Activated gamma-delta T cell treated with Interleukin-2 at 50 U/mL for 16 hours (primary cell): ENCODE measurements at places on chromosomes 7 and 10.
A peak's percentile ranks its signal among the peaks of the same experiment; 100 is the strongest.

DNA sequence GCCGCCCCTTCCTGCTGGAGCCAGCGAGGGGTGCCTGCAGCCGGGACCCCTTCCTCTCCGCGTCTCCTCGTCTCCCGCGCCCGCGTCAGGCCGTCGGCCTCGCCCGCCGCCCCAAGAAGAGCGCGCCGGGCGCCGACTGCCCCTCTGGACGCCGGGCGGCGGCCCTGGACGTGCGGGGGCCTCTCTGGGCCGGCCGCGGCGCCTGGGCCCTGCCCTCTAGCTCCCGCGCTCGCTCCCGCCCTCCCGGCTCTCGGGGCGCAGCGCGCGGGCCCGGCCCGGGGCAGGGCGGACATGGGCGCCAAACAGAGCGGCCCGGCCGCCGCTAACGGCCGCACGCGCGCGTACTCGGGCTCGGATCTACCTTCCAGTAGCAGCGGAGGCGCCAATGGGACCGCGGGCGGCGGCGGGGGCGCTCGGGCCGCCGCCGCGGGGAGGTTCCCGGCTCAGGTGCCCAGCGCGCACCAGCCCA is 704 bp downstream of the ZNRF2 start:
- DNase-seq, result peak; percentile 34

DNA sequence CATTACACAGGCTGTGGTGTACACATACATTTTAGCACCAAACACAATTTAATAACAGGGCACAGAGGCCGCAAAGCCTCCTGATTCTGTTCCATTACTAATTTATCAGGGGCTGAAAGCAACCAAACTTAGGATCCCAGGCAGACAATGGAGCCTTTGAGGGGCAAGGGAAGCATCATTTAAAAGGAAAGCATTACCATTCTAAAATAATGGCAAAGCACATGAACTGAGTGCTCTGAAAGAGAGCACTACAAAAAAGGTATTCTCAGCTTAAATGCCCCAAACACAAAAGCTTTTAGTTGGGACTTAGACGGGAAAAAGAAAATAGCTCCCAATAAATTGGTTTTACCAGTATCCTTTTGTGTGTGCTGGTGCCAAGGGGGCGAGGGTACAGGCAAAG is 282.0 kb upstream of the ETV1 start:
- DNase-seq, result no peak

GRCh38 chr10:49260644-49261296 is 38.2 kb upstream of the C10orf71 start:
- DNase-seq, result no peak

GRCh38 chr7:149373089-149373488 is 87.8 kb downstream of the ZNF777 start:
- DNase-seq, result no peak

DNA sequence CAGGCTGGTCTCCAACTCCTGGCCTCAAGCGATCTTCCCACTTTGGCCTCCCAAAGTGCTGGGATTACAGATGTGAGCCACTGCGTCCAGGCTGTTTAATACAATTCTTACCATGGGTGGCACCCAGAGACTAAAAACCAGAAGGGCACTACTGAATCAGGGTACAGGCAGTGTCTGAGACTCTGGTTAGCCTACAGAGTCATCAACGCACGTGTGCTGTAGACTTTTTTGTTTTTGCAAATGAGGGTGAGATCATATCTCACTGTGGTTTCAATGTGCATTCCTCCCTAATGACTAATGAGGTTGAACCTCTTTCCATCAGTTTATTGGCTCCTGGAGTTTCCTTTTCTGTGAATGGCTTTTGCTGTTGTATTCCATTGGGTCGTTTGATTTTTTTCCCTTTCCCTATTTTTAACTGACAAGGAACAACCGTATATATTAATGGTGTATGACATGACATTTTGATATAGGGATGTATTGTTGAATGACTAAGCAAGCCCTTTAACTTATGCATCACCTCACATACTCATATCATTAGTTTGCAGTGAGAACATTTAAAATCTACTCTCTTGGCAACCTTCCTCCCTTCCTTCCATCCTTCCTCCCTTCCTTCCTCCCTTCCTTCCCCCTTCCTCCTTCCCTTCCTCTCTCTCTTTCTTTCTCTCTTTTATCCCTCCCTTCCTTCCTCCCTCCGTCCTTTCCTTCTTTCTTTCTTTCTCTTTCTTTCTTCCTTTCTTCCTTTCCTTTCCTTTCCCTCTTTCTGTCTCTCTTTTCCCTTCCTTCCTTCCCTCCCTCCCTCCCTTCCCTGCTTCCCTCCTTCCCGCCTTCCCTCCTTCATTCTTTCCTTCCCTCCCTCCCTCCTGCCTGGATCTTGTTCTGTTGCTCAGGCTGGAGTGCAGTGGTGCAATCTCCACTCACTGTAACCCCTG is 9.3 kb upstream of the TMEM270 start:
- DNase-seq, result no peak

GRCh38 chr7:99839287-99840021 is 11.6 kb downstream of the CYP3A43 start:
- no peak for DNase-seq

- DNase-seq, result no peak
These were observed 101.2 kb upstream of the AOAH start for GRCh38 chr7:36825501-36825900.

- DNase-seq, result peak; percentile 20
These were observed 185.2 kb upstream of the ITGB1 start for GRCh38 chr10:33143160-33143728.

DNA sequence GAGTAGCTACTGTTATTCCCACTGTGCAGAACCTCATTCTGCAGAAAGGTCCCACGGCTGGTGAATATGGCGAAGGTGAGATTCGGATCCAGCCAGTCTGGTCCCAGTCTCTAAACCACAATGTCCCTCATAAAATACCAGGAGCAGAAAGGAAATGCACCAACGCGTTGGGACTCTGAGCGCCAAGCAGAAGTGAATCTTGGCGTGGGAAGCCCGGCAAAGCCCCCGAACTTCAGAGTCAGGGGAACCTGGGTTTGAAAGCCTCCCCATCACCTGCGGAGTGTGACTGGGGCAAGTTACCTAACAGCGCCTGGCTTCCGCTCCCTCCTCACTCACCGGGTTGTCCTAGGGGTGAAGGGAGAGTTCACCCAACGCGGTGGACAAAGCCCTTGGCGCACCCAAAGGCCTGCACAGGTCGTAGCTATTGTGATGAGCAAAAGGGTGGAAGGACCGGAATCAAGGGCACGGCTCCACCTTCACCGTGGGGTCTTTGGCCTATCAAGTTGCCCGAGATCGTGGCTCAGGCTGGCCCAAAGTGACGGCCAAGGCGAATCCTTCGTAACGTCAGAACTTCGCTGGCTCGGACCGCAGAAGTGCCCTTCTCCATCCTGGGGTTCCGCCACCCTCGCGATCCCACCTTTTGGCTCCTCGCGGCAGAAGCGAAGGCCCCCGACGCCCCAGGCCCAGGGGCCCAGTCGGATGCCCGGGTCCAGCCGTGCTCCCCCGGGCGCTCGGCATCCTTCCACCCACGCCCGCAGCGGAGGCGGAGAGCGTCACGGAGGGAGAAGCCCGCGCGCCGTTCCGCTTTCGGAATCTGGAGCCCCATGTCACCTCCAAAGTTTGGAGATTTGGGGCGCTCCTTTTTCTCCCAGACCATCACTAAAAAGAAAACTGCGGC is 811 bp downstream of the RGS10 start:
- DNase-seq, result peak; percentile 37

DNA sequence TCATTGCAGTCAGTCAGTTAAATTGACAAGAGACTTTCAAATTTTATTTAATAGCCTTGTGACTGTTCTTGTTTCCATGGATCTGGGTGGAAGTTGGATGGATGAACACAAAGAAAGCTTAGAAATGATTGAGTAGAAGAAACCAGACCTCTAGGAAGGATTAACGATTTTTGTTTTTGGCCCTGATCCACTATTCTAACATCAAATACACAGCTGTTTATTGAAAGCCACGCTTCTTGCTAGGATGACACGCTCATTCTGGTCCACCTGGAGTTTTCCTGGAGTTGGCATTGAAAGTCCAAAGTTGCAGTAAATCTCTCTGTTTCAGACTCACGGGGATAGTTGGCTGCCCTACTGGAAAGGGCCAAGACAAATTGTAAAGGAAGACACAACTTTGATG is 108.4 kb downstream of the KIF20B start:
- DNase-seq, result no peak

- no peak for DNase-seq
These were observed 9.3 kb downstream of the ZNF212 start for GRCh38 chr7:149248777-149249176.

DNA sequence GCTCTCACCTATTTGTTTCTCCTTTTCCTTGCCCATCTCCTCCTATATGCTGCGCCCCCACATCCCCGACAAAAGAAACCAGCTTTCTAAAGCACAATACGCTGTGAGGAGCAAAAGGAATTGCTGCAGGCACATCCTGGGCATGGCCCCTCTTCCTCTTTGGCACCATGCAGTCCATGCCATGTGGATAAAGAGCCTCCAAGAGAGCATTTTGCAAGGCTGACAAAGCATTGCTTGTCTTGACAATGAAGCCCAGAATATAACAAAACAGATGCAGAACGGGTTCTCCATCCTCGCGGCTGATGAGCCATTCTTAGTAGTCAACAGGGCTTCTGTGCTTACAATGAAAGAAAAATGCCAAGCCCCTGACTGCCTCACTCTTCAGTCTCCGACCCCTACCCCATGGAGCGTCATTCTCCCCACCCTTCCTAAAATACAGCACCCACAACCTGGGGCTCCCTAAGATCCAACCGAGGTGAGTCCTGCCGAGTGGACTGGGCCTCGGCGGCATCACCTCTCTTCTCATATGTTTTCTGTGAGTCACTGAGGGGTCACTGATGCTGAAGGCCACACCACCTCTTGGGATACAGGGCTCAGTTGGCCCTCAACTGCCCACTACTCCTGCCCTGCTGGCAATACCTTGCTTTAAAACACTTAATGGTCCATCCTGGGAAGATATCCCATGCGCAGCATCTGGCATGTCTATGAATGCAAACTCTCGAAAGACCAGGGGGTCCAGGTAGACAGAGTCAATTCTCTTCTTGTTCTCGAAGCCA is 47.5 kb downstream of the GSDME start:
- no peak for DNase-seq

DNA sequence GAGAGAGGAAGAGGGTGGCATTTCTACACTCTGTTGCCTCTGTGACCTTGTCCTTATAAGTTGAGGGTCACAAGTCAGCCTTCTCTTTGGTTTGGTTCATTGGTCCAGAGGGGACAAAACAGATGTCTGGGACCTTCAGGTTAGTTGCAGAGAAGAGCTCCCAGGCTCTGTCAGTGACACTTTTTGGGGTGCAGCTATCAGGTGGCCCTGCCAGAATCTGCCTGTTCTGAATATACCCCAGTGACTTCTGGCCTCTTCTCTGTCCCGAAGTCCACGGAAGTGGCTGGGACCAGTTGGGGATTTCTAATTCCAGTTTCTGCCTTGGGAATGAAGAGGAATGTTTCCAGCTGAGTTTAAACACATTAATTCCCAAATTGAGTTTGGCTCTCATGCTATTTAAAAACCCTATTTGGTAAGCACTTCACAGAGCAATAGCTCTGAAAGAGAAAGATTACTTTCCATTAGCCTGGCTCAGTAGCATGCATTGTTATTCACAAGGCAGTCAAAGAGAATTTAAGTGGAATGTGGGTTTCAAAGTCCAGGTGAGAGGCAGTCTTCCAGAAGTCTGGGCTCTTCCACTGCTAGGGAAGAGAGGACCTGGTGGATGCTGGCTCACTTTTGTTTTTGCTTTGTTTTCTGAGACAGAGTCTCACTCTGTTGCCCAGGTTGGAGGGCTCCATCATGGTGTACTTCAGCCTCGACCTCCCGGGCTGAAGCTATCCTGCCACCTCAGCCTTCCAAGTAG is 237.8 kb upstream of the GALNT17 start:
- DNase-seq, result no peak

GRCh38 chr7:1842321-1843221 is 172.5 kb downstream of the ELFN1 start:
- DNase-seq, result peak; percentile 1

GRCh38 chr7:76340617-76341131 is 18.1 kb downstream of the YWHAG start:
- DNase-seq, result no peak

- no peak for DNase-seq
These were observed 122.5 kb upstream of the SAMD8 start for GRCh38 chr10:74988832-74989561.

GRCh38 chr10:86263209-86263608 is 103.4 kb downstream of the GRID1 start:
- no peak for DNase-seq

- DNase-seq, result no peak
These were observed 324.4 kb downstream of the HGF start for GRCh38 chr7:81445462-81445861.

DNA sequence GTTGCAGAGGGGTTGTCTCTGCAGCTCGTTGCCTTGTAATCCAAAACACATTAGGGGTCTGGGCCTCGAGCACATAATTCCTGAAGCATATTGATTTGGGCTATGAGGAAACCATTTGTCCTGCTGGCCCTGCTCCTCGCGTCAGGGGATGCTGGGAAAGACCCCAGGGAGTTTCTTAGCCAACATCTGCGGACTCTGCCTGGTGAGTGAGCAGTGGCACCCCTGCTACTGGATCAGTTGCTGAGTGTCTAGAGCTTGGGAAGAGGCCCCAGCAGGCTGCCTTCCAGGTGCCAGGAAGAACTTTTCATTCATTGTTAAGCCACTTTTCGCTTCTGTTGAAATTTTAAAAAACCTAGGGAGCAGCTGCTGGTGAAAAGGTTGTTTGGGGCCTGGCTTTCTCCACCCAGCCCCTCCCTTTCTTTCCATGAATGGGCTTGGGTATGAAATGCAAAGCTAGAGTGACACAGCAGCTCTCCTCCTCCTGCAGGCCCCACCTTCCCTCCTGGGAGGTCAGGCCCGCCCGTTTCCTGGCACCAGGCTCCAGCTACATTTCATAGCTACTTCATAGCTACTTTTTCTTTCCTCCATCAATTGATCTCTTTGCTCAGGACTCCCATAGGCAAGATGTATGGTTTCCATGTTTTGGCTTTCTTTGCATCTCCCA is 26.8 kb downstream of the TACR2 start:
- DNase-seq, result no peak
